Keratinocyte (primary cell): ENCODE measurements at places on chromosomes 12 and 14.
A peak's percentile ranks its signal among the peaks of the same experiment; 100 is the strongest.

DNA sequence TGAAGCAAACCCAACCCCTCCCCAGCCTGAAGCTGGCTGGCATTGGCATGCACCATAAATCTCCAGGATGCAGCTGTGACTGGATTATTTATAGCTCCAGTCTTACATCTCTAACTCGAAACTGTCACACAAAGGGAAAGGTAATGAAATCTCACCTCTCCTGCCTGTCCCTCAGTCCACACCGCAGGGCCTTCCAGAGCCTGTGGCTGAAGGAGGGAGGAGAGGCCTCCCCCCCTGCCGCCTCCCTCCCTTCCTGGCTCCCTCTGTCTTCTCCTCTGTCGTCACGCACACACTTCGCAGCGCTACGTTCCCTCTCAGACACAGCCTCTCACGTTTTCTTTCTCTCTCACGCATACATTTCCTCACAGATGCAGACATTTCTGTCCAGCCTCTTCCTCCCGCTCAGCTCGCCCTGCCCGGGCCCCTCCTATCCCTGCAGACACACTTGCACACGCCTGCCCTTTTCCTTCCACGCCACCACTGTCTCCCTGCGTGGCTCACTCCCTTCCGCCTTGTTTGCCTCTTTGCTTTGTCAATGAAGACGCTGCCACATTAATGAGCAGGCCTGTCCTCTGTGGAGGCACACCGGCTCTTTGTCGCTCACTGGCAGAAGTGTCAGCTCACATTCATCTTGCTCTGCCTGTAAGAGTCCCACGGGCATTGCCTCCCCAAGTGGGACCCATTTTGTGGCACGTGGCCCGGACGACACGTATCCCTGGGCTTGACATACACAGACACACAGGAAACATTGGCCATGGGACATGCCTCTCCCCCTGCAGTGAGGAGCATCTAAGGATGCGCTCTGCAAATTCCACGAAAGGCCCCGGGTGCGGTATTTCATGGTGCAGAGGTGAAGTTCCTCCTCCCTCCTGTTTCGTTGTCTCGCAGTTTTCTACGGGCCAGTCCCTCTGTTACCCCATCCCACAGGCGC lies 27.9 kb downstream of the IRF2BPL start:
- DNase-seq = no peak

DNA sequence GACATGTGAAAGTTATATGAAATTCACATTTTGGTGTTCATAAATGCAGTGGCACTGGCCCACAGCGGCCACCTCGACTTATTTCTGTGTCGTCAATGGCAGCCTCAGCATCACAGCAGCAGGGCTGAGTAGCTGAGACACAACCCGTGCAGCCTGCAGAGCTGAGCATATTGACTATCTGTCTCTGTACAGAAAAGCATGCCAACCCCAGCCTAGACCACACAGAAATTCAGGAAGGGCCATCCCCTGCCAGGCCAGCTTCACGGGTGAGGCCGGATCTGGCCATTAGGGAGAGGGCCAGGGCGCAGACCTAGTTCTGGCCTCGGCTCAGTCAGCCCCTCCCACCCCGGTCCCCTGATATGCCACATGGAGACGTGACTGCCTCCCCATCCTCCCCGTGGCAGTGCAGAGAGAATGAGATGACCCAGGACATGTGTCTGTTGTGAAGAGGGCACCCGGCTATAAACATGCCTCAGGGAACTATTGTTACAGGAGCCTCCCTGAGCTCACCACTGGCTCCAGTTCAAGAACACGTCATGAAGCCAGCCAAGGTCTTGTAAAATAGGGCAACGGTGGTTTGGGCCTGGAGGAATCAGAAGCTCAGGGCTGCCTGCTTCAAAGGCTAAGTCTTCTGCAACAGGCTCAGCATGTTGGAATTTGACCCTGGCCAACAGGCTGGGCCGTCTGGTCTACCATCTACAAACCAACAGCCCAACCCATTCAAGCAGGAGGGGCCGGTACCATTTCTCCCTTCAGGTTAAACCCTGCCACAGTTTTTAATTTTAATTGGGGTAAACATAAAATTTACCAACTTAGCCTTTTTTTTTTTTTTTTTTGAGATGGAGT lies 25.5 kb downstream of the SCARB1 start:
- peak; percentile 73 for DNase-seq

DNA sequence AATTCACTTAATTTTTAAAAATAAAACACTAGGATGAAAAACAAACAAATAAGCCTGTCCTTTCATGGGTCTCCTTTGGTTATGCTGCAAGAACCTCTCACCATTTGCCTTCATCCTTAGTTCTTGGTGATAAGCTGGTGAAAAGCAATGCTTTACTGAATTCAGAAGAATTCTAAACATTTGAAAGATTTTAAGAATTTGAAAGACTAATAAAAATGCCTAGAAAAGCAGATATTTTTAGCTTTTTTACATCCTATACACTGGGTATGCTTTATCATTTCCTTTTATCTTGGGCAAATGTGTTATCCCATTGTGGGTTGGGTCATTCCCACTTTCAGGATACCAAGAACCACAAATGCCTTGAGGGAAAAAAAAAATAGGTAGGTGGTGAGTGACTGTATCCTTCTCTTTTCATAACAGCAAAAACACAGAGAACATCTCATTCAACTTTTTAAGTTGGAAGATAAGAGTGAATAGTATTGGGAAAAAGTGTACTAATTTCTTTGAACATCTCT lies 197.1 kb upstream of the ABCD2 start:
- DNase-seq = no peak

- no peak for DNase-seq
These were observed 15.5 kb downstream of the PLXNC1 start for GRCh38 chr12:94163850-94164249.

GRCh38 chr14:93725002-93725582 lies 63.2 kb downstream of the PRIMA1 start:
- DNase-seq = no peak

- no peak for DNase-seq
These were observed 226.7 kb upstream of the ABCD2 start for GRCh38 chr12:39846304-39846703.

- no peak for DNase-seq
These were observed 17.1 kb downstream of the PAPLN start for GRCh38 chr14:73254247-73255004.

GRCh38 chr12:5593086-5593485 lies 161.2 kb downstream of the NTF3 start:
- DNase-seq = no peak

GRCh38 chr14:76112889-76113624 lies 38.7 kb upstream of the GPATCH2L start:
- DNase-seq = no peak

- DNase-seq = no peak
These were observed 181.1 kb downstream of the ESR2 start for GRCh38 chr14:64112867-64113678.

- DNase-seq = no peak
These were observed 95.3 kb downstream of the STXBP6 start for GRCh38 chr14:24954700-24955037.

DNA sequence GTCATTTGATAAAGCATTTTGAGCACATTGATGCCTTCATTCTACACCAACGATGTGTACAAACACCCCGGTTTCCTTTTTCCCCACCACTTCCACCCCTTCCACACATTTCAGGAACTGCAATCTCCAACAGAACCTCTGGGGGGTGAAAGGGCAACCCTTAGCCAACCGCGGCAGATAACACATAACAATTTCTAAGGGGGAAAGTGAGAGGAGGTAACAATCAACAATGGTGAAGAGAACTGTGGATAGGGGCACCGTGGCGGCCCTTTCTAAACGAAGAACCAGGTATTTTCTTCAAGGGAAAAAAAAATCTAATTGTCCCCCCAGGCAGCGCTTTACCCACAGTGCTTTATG lies 1.1 kb downstream of the KITLG start:
- DNase-seq = no peak

DNA sequence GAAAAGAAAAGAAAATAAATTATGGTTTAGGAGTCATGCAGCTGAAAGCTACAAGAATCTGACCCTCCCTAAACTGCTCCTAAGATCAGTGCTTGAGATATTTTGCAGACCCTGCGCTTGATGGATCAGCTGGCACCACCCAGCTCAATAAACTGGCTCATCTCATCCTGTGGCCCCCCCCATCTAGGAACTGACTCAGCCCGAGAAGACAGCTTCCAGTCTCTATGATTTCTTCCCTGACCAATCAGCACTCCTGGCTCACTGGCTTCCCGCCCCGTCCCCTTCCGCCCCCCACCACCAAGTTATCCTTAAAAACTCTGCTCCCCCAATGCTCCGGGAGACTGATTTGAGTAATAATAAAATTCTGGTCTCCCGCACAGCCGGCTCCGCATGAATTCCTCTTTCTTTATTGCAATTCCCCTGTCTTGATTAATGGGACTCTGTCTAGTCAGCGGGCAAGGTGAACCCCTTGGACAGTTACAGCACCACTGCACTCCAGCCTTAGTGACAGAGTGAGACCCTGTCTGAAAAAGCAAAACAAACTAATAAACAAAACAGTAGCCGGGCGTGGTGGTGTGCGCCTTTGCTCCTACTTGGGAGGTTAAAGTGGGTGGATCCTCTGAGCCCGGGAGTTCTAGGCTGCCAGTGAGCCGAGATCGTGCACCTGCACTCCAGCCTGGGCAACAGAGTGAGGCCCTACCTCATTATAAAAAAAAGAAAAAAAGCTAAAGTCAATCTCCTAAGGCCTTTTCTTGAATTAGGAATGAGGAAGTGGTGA lies 24.5 kb upstream of the SPTLC2 start:
- DNase-seq = no peak

DNA sequence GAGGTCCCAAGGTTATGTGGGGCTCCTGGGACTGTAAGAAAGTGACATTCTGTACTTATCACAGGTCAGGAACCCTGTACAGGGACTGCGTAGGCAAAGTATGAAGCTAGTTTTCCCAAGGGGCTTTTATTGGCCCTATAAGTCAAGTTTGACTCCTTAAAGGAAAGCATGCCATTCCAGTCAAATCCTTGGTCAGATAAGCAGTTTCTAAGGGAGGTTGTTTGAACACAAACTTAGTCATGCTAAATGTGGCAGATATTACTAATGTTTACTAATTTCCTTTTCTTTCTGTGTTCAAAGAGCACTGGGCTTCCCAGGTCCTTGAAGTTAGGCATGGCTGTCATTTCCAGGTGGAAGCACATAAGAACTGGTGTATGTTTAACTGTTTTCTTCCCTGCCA lies 472.4 kb downstream of the ATP23 start:
- DNase-seq = no peak

DNA sequence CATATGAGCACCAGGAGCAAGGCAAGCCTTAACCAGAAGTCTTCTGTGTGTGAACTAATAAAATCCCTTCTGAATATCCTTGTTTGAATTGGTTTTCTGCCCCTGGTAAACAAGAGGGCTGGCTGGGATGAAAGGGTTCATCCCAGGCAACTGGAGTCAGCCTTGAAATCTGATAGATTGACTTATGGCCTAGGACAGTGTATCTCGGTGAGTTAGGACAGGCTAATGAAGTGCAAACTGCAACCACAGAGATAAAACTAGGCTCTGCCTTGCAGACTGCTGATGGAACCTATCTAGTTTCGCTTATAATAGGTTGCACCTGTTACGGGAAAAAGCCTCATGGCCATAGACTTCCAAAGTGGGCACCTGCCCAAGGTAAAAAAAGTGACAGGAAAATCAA lies 451.9 kb upstream of the NOVA1 start:
- DNase-seq = no peak

DNA sequence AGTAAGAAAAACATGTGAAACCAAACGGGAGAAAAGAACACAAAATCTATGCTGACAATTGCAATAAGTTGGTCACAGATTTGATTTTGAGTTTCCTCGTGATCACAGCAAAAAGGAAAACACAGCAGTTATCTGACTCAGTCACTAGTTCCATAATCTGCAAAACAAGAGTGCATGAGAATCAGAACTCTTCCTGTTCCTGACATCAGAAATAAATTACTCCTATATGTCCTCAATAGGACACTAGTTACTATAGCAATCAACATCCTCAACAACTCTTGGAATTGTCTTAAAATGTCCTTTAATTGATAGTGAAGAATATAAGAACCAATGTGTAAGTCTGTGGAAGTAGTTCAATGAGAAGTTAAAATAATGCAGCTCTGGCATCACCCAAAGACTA lies 268.0 kb upstream of the NOS1 start:
- DNase-seq = no peak

DNA sequence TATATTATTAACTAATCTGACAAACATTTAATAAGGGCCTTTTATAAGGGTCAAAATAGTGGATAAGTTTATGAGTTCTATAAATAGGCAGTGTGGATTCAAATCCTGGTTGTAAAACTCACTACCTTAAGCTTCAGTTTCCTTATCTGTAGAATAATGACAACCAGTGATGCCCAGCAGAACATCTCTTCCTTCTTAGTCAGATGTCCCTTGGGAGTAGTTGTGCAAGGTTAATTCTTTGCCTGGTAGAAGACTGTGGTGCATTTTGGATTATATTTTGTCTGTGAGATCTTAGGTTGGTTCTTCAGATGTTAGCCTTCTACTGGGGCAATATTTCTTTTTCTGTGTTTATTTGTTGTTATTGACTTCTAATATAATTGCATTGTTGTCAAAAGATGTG lies 59.5 kb downstream of the ARID2 start:
- DNase-seq = no peak

DNA sequence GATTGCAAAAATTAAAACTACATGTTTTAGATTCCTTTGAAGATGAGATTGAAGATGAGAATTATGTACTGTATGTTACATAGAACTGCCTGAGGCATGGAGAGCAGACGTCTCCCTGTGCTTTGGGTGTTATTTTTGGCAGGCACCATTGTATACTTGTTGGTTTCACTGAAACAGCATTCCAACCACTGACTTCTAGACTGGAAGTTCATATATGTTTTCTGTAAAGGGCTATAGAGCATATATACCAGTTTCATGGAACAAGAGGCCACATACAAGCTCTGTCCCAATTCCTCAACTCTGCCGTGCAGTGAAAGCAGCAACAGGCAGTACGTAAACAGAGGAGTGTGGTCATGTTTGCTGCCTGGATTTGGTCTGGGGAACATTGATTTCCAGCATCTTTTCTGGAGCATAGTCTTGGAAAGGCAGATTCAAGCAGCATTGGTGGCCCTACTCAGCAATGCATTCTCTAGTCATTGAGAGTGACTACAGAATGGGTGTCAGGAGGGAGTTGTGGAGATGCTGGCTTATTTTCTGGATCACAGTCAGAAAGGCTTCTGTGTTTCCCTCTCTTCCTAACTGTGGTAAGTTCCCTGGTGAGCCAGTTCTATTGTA lies 57.6 kb upstream of the CNTN1 start:
- DNase-seq = no peak

GRCh38 chr12:12929696-12930095 lies 22.3 kb downstream of the GPRC5D start:
- no peak for DNase-seq
